ENCODE measurements at places on chromosomes 6 and 20. TPM values are rescaled to one million over a fixed set of nuclear protein-coding genes. Genes with fewer than 3 reads are reported as not detected.

DNA sequence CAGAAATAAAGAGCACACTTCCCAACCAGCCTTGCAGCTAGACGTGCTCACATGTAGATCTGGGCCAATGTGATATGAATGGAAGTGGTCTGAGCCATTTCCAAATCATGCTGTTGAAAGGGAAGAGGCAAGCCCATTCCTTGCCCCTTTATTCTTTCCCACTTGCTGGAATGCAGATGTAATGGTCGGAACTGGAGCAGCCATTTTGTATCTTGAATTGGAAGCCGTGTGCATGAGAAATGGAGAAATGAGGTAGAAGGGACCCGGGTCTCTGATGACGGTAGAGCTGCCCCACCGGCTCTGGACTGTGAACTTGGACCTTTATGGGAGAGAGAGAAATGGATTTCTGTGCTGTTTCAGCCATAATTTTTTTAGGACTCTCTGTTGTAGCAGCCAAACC is 54.8 kb upstream of the STX16 start:
- no peak overlapping the region for H3K4me3 ChIP-seq
- no peak for DNase-seq
- peaks cover 22% of the 10 kb centered on the region for H3K4me1 ChIP-seq
- no peak overlapping the region for H3K27ac ChIP-seq
- H3K27me3 ChIP-seq = peaks cover 4% of the 10 kb centered on the region

The XKR7 gene
- 2.3 TPM for total RNA-seq

DNA sequence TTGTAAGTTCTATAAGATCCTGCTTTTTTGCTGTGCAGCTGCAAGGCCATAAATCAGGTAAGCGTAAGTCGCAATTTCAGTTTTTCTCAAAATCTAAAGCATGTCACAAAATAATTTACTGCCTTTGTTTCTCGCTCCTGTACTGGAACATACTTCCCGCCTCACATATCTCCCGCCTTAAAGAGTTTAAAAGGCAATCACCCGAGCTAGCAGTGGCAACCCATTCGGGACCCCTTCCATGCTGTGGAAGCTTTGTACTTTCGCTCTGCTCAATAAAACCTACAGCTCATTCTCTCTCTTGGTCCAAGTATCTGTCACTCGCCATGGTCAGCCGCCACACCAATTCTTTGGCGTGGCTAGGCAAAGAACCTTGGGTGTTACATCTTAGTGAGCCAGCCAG is 34.0 kb downstream of the CEP85L start:
- no peak for DNase-seq
- H3K4me3 ChIP-seq = no peak overlapping the region
- H3K27me3 ChIP-seq = no peaks in the 10 kb centered on the region

The CLPSL1 gene
- total RNA-seq = 0.55 TPM

GRCh38 chr20:20051767-20052073 is 546 bp downstream of the CRNKL1 start:
- peak overlapping the region; percentile 98 for H3K4me3 ChIP-seq
- peaks cover 35% of the 10 kb centered on the region for H3K36me3 ChIP-seq
- H3K27ac ChIP-seq = peak overlapping the region; percentile 99
- no peaks in the 10 kb centered on the region for H3K27me3 ChIP-seq

GRCh38 chr6:52103623-52104022 is 16.2 kb upstream of the PKHD1 start:
- DNase-seq = no peak
- no peaks in the 10 kb centered on the region for H3K27me3 ChIP-seq
- H3K36me3 ChIP-seq = no peaks in the 10 kb centered on the region
- H3K4me1 ChIP-seq = peaks cover 17% of the 10 kb centered on the region

- no peak overlapping the region for H3K27ac ChIP-seq
- no peaks in the 10 kb centered on the region for H3K27me3 ChIP-seq
- H3K4me3 ChIP-seq = no peak overlapping the region
- H3K36me3 ChIP-seq = no peaks in the 10 kb centered on the region
- DNase-seq = no peak
Measured at GRCh38 chr20:33842346-33842745, 31.2 kb downstream of the CHMP4B start.

The BMP2 gene
- total RNA-seq = 1.2 TPM

The DDX27 gene
- total RNA-seq = 46.5 TPM

DNA sequence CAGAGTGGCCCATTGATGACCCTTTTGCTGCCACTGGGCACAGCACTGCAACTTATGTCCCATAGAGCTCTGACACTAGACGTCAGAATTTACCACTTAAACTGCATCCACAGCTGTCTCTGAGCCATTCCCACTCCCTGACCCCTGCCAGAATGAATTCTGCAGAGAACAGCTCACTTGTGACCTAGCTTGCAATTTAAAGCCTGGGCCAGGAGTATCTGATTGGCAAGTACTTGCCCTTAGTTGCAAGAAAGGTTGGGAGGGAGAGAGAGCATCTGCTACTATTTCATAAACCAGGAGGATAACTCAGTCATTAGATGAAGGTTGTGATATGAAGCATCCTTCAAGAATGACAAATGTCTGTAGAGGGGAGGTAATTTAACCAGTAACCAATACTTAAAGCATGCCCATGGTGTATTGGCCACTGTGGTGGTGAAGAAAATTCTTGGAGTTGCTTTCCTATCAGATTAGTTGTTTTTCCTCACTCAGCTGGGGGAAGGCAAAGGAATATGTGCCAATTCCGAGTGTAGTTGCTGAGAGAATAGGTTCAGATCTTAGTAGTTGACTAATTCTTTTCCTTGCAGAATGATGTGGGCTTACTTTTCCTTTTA is 46.5 kb downstream of the IL22RA2 start:
- no peak overlapping the region for H3K4me3 ChIP-seq
- no peak overlapping the region for H3K27ac ChIP-seq
- no peak for DNase-seq

The REM1 gene
- total RNA-seq = not detected

GRCh38 chr20:49468412-49468811 is 14.1 kb downstream of the KCNB1 start:
- no peak for DNase-seq
- H3K27me3 ChIP-seq = no peaks in the 10 kb centered on the region
- peaks cover 5% of the 10 kb centered on the region for H3K4me1 ChIP-seq
- H3K36me3 ChIP-seq = no peaks in the 10 kb centered on the region
- H3K27ac ChIP-seq = no peak overlapping the region
- no peak overlapping the region for H3K4me3 ChIP-seq
